NCI-H345 (cell line): ENCODE measurements at places on chromosomes 5 and 9.

DNA sequence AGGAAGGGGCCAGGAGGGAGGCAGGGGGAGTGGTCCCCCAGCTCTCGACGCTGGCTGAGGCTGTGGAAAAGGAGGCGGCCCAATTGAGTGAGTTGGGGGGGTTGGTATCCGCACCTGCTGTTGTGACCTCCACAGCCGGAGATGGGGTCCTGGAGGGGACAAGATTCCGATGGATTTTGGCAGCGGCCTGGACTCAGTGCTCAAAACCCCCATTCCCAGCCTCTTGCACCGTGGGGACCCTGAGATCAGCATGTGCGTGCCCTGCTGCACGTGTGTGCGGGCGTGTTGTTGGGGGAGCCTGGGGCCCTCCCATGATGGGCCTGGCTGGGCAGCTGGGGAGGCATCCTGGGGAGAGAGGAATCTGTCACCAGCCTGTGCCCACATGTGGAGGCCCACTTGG, 15.0 kb downstream of the CNTFR start:
- no peak for DNase-seq

- no peak for DNase-seq
Measured at GRCh38 chr5:175749591-175749990, 91.7 kb downstream of the HRH2 start.

- no peak for DNase-seq
Measured at GRCh38 chr9:624935-625500, 216.5 kb upstream of the DMRT1 start.

GRCh38 chr9:129880654-129881546, 45.6 kb downstream of the USP20 start:
- no peak for DNase-seq

DNA sequence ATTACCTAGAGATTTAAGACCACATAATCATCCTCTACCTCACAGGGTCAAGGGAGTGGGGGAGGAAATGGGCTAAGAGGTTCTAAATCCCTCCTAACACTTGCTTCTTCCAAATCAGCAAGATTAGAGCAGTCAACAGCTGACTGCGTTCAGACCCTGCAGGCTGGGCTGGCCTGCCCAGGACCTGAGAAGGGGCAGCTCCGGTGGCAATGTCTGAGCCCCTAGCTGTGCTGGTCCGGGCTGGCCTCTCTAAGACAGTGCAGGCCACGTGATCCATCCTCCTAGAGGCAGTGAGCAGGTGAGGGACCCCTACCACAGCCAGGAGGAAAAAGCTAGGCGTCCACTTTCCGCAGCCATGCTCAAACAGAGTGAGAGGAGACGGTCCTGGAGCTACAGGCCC, at the start of gene KCNV2:
Gene KCNV2 (plus strand): TSS at position 126 of the 400 bp plus-strand sequence. CDS start 230 bp downstream, at position 356.
- DNase-seq: no peak

DNA sequence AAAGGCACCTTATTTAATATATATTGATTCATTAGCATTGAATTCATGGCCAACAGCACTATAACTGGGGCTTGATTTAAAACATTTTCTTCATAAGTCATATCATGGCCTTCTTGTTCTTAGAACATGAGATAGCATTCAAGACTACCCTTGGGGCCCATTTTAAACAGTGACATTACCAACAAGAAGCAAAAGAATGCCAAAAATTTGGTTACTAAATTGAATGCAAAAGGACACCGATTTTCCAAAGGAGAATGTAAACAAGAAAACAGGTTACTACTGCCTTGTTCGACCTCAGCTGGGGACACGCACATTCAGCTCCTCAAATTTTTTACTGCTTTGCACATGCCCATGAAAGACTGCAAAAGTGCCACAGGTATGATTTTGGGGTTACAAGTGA, 219.4 kb upstream of the TLE4 start:
- no peak for DNase-seq

GRCh38 chr5:151682240-151682639, 4.5 kb downstream of the SPARC start:
- DNase-seq: no peak

DNA sequence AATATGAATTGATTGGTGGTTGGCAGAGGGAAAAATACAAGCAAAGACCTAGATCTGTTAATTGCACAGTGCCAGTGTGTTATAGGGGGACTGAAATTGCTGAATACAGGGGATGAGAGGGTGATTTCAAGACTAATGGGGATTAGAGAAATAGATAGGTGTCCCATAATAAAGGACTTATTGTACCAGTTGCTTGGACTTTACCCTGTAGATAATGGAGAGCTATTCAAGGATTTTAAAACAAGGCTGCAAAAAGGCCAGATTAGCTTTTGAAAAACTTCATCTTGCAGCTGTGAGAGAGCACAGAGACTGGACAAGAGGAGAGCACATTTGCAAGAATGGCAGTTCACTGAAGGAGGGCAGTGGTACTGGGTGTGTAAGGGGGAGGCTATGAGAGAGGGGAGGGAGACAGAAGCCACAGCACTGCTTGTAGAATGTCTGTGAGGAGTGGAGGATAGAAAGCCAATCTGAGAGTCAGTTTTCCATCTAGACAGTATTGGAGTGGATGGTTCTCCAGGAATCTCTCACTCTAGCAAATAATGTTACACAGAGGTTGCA, 28.8 kb upstream of the SCAMP1 start:
- DNase-seq: no peak

DNA sequence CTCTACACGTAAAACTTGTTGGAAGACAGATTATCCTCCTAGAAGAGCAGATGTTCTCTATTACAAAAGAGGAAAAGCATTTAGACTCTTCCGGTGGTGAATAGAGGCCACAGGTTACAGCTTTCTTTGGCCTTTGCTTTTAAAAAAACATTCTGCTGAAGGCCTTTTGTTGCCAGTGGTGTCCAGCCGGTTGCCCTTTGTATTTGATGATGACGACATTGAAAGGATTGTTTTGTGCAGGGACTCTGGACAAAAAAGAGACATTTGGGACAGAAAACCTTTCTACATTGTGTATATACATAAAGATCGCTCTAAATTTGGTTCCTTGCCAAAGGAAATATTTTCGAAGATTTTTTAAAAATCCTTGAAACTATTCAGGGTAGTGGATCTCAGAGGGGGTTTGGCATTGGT, 180.3 kb downstream of the C9orf152 start:
- peak; percentile 17 for DNase-seq

- peak; percentile 39 for DNase-seq
Measured at GRCh38 chr9:69319324-69320025, 5.5 kb upstream of the ENTREP1 start.

DNA sequence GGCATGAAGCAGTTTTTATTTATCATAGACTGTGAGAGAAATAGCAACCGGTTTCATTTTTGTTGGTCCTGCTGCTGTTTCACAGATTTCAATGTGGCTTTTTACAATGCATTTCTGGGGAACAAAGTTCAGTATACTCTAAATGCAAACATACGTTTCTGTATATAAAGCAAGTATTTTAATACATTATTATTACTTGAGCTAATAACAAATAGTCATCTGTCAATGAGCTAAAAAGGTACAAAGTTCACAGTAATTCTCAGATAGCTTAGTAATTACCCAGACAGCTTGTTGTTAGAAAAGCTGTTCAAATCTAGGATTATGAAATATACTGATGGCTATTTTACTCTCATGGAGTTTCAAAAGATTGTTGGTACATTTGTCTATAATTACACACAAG, 50.8 kb downstream of the PBX3 start:
- no peak for DNase-seq

DNA sequence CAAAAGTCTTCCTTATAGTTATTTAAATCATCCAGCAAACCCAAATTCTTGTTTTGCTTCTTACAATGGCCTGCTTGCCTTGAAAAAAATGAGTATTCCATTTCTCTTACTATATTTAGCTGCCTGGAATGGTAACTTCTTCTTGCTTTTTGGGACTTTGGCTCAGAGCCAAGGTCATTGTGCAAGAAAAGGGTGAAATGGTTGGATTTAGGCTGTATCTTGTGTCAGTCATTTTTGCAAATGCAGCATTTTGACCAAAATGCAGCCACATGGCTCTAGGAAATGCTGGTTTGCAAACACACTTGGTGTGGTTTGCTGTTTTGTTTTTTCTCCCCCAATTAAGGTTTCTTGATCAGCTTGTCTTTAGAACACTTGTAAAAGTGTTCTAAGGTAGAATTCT, 133.3 kb upstream of the ELL2 start:
- no peak for DNase-seq

GRCh38 chr5:168046163-168046562, 245.3 kb upstream of the WWC1 start:
- DNase-seq: no peak

GRCh38 chr5:78640662-78641474, 7.7 kb downstream of the LHFPL2 start:
- DNase-seq: no peak

DNA sequence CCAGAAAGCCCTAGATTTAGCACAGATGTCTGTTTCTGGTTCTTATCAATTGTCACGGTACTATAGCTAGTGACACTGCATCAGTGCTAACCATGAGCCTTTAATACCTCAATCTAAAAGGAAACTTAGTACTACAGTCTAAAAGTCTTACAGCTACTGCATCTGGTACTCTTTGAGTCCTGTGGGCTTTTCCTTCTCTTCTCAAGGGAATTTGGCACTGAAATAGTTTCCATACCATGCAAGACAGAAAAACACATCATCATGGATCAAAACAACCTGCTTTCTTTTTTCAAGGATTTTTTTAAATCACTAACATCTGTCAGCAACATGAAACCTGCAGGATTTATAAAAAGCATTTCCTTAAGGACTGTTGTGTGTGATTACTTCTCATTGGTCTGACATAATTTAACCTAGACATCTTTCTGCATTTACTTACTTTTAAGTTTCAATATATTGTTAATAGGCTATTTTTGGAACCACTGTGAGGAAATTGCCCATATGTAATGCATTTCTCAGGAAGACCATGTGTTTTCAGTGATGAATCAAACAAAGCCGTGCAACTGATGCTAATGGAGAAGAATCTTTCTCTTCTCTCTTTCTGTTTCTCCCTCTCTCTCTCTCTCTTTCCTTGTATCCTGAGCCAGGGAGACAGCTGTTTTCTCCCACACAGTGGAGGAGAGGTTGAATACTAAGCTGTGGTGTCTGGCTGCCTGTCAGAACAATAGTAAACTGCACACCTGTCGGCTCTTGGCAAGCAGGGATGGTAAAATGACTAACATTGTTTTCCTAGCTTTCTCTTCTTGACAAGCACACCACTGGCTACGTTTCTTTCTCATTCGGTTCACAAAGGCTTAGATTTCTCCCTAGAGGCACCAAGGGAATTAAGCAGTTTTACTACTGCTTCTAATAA, 273.4 kb downstream of the CSNK1G3 start:
- peak; percentile 90 for DNase-seq

GRCh38 chr5:138563340-138564118, 11.7 kb downstream of the HSPA9 start:
- no peak for DNase-seq

DNA sequence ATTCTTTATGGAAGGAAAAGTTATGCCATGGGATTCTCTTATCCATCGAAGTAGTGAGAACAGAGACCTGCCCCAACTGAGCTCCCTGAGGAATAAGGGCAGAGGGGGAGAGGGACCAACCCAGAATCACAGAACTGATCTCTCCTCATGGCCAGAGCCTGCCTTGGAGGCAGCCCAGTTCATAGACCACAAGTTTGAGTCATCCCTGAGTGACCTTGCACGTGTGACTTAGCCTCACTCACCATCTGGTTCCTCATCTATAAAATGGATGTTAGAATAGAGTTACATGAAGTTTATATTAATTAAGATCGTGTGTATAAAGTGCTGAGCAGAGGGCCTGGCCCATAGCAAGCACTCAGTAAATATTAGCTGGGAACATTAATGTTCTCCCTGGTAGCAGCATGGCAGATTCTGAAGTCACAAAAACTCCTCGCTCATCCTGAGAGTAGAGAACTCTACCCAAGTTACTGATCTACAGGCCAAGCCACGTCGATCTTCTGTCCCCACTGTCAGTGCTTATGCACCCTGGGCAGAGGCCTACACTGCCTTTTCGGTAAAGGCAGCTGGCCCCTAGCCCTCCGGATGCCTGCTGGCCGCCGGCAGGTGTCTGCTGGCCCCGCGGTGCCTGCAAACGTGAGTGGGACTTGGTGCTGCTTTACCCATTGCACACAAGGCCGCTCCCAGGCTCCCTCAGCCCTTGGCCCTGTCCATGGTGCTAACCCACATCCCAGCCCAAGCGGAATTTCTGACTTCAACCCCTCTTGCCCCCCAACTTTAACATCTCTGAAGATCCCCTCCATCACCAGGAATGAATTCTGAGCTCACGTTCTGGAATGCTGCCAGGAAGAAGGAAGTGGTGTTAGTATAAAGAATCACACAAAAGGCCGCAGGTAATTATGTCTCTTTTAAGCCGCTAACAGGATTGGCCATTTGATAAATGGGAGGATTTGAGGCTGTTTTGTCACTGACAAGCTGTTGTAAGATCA, 61.1 kb upstream of the ARAP3 start:
- DNase-seq: peak; percentile 46

GRCh38 chr5:109956884-109957283, 267.2 kb downstream of the MAN2A1 start:
- DNase-seq: no peak

DNA sequence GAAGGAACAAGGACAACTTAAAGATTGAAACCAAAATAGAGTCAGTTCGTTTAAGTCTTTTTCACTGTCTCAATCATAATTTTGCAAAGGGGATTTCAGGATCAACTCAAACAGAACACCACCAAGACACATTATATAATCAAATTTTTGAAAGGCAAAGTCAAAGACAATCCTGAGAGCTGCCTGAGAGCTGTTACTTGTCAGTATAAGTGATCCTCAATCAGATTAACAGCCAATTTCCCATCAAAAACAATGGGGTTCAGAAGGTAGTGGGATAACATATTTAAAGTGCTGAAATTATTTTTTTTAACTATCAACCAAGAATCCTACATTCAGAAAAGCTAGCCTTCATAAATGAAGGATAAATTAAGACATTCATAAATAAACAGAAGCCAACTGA, 19.3 kb upstream of the ABO start:
- DNase-seq: no peak

- no peak for DNase-seq
Measured at GRCh38 chr9:92432350-92432749, 8.1 kb upstream of the OMD start.

DNA sequence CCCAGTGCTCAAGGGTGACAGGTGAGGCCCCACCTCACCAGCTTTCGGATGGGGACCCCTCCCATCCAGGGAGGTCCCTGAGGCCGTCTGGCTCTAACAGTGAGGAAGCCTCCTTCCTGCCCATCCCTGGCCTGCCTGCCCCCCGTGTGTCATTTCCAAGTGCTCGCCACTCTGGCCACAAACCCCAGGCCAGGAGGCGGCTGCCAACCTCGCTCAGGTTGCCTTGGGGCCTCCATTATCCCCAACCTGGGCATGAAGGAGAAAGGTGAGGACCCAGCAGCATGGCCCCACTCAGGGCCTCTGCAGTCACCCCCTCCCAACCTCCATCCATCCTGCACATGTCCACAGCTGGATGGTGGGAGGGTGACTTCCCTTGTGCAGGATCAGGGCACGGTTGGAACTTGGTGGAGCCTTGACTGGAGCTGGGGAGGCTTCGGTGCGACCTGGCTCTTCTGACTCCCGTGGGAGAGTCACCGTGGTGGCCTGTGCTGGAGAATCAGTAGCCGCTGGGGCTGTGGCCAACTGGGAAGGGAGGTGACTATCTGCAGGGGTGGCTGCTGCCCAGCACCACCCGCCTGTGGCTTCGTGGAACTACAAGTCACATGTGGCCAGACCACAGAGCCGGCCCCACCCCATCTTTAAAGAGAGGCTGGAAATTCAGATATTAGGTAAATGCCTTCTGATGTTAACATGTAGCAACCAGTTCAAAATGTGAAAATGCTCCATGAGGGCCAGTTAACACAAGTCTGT, 37.5 kb upstream of the GFPT2 start:
- DNase-seq: no peak
